ENCODE measurements at places on chromosomes 7 and 10.

DNA sequence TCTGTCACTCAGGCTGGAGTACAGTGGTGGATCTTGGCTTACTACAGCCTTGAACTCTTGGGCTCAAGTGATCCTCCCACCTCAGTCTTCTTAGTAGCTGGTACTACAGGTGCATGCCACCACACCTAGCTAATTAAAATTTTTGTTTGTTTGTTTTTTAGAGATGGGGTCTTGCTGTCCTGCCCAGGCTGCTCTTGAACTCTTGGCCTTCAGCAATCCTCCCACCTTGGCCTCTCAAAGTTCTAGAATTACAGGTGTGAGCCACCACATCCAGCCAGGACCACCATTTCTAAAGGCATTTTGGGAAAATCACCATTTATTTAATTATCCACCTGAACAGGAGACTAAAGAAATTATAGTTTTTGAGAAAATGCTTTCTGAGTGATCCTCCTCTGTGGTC lies 252.3 kb downstream of the PRPF18 start:
- no peak for DNase-seq

DNA sequence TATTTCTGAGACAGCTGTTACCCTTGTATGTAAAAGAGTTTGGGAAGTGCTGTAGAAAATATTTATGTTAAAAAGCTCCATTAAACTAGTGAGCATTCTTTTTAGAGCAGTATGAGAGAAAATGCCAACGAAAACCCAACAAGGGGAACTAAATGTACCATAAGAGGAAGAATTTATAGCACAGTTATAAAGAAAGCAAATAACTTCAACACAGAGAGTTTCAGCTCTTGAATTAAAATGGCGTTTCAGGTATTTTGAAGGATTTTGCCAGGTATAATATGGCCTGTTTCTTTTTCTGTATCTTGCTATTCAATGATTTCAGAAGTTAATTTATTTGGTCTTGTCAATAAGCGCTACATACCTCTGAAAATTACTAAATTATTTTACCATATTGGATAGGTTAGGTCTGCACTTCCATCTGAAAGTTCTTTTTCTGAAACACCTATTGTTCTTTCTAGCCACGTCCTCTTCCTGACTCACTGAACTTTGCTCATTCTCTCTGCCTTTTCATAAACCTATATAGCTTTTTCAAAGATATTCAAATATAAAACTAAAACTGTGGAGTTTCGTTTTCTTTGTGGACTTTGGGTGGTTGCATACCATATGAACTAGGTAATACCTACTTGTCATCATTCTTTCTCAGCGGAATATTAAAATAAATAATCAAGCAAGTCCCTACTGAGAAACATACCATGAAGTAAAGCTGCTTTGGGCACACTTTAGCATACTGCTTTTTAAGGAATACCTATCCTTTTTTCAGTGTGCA lies 136.1 kb downstream of the SEMA3A start:
- DNase-seq: no peak

DNA sequence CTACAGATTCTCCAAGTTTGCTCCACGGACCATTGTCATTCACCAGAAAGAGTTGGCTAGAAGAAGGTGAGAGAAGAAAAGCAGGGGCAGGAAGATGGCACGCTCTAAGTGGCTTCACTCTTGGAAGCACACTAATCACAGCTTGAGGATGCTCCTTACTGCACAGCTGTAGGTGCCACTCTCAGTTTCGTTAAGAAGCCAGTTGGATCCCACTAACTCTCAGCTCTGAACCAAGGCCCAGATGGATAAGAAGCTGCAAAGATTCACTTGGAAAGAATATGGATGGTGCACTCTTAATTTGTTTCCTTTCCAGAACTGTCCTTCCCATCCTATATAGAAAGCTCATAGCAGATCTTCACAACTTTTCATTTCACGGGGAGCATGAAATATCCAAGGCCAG lies 94.5 kb upstream of the AGK start:
- no peak for DNase-seq

DNA sequence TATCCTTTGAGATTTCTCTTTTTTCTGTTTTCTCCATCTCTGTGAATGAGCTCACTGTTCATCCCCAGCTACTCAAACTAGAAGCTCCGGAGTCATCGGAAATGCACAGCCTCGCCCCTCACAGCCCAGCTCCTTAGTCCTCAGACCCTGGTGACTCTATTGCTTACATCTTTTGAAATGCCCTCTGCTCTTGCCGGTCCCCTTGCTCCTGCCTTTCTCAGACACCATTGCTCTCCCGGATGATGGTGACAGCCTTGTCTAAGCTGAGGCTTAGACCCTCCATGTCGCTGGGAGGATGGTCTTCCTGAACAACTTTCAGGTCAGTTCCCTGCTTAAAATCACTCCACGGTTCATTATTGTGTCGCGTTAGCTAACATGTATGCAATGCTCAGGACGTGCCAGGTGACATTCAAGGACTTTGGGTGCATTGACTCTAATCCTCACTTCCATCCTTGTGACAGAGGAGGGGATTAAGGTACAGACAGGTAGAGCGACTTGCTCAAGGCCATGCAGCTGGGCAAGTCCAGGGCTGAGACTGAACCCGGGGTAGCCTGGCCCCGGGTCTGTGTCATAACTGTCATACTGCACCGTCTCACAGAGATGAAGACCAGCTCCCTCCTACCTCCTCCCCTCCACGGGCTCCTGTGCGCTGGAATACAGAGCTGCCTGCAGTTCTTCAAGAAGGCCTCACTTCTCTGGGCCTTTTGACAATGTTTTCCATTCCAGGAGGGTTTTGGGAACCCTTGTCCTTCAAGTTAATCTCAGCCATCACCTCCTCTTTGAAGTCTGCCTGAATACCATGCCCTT lies 4.3 kb upstream of the UCMA start:
- no peak for DNase-seq
